ENCODE measurements at places on chromosomes 5 and 9.

DNA sequence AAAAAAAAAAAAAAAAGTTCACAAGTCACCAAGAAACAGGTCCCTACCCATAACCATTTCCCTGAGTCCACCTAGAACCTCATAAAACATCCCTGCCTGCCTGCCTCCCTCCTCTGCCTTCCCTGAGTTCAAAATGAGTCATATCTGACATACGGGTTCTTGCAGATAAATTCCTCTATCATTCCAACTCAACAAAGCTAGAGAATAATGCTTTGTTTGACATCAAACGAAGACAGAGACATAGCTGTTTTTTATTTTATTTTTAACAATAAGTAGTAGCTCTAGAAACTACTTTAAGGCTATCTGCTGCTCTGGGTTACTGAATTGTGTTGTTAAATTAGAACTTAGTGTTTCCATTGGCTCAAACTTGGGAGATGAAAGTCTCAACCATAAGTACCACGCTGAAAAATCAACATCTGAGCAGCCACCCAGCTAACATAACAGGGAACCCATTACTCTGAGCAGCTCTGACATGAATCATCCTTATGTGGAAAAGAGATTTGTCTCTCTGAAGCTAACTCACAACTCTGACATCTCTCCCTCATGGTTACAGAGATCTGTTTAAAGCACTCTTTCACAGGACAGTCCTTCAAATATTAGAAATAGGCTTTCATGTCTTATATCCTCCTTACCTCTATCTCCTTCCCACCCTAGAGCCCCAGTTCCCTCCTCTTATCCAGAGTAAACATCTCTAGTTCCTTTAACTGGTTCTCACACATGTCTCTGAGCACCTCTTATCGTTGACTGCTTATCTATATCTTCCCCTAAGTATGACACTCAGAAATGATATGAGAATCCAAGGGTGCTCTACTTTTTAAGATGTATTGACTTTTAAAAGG, 12.1 kb downstream of the TMEM245 start:
- no peak for DNase-seq

DNA sequence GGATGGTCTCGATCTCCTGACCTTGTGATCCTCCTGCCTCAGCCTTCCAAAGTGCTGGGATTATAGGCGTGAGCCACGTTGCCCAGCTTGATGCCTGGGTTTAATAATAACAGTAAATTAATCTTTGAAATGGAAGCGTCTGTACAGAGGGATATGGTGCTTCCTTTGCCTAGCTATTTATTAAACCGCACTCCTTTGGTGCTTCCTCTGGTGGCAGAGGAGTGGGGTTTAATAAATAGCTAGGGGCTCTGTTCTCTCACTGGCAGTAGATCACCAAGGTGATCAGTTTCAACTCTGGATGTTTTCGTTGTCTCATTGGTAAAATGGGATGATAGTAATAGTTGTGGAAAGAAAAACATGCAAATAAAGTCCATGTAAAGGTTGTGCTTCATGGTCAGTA, 1122.5 kb upstream of the WWC1 start:
- DNase-seq: no peak

GRCh38 chr5:39076757-39077728, 2.8 kb upstream of the RICTOR start:
- no peak for DNase-seq

- DNase-seq: no peak
Measured at GRCh38 chr5:148855249-148856008, 29.0 kb downstream of the ADRB2 start.

DNA sequence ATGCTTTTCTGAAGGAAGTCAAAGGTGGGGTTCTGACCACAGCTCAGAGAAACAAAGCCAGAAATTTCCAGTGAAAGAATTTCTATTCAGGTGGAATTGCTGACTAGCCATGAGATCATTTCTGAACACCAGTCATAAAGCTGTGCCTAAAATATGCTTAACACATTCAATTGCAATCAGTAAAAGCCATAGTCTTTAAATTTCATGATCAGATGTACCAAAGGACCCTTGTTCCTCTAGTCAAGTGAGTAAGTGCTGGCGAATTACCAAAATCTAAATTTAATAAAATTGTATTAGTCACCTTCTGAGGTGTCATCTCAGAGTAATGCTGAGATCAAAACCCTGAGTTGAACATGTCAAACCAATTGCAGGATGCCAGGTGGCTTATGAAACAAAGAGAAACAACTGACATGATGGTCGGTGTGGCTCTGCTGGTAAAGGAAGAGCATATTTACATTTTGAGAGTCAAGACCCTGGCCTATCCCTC, 334.2 kb upstream of the CCNH start:
- DNase-seq: no peak

DNA sequence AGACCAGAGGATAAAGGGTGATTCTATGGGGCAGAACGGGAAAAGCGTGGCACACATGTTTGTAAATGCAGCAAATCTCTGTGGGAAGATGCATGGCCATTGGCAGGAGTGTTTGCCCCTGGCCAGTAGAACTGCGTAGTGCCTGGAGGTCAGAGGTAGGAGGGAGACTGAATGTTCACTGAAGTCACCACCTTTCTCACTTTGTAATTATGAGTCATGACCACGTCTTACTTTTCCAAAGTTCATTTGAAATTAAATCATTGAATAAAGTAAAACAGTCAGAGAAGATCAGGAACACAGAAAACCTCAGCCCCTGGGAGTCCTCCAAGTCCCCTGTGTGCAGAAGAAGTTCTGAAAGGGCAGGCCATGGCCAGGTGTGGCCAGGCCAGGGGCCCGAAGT, 4.6 kb downstream of the PTGES start:
- DNase-seq: no peak

DNA sequence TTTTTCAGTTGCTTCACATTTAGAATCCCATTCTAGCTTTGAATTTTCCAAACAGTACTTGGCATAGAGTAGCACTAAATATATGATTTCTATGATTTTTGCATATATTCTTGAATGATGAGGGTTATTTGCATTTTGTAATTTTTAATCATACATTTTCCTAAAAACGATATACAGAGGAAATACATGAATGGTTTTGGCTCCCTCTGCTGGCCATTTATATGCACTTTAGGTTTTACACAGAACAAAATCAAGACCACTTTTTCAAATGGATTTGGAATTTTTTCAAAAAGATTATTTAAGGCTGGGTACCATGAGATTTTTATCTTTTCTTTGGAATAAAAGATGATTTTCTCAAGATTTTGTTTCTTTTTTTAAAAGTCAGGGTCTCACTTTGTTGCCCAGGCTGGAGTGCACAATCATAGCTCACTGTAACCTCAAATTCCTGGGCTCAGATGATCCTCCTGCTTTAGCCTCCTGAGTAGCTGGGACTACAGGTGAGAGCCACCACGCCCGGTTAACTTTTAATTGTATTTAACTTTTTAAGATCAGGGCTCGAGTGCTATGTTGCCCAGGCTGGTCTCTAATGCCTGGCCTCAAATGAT, 16.7 kb upstream of the COMMD10 start:
- DNase-seq: no peak

GRCh38 chr9:68455451-68455850, 85.2 kb downstream of the TMEM252 start:
- DNase-seq: no peak

GRCh38 chr9:120965344-120966012, 38.9 kb upstream of the TRAF1 start:
- DNase-seq: no peak

DNA sequence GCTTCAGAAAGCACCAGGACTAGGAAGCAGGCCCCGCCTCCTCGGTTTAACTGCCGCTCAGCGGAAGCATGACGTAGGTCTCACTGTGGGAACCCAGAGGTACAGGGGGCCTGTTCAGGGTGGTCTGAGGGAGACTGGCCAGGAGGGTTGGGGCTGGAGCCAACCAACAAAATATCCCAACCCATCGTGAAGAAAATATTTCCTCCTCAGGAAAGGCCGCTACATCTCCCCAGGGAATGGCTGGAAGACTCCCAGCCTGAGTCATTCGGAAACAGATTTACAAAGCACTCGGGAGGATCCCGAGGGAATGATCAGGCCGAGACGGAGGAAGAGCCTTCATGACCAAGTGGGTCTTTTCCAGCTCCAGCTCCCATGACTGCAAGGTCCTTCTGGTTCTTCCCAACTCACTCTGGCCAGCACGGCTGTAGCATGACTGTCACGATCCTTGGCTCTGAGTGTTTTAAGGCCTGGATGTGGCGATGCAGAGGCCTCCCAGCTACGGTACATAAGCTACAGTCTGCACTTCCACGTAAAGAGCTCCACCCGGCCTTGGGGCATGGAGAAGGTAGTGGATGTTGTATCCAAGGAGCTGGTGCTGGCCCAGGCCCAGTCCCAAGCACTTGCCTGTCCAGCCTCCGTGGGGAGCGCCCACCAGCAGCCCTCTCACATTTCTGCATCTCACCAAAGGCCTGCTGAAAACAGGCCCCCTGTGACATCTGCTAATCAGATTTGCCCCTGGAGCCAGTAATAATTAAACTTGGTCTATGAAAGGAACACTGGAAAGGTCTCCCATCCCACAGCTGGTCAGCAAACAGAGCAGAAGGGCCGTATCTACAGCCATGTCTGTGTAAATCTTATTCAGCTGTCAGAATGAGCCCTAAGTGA, 100.6 kb downstream of the LHFPL2 start:
- DNase-seq: no peak

GRCh38 chr5:159210210-159210661, 883 bp upstream of the RNF145 start:
- DNase-seq: peak; percentile 12

- DNase-seq: no peak
Measured at GRCh38 chr5:73391441-73391881, 57.1 kb downstream of the FOXD1 start.

- no peak for DNase-seq
Measured at GRCh38 chr9:133403766-133404453, 13.9 kb downstream of the REXO4 start.
